ENCODE measurements at places on chromosomes 1 and 21.

- no peak for DNase-seq
These were observed 25.1 kb downstream of the TIAM1 start for GRCh38 chr21:31318971-31319370.

DNA sequence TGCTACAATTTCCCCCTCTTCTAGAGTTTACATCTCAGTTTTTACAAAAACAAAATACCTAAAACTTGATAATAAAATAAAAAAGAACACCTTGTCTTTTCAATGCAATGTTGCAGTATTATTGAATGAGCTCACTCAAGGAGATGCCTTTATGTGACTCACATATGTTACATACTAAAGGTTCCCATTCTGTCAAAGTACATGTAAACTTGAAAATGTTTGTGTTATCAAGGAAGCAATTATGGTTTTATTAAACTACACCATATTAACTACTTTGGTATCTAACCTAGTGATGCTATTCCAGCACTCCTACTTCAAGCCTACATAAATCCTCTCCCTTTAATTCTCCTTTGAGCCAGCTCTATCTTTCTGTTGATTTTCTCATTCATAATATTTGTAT lies 658.3 kb downstream of the PTPRC start:
- DNase-seq = no peak

GRCh38 chr1:231839999-231840398 lies 213.4 kb downstream of the DISC1 start:
- DNase-seq = no peak

- DNase-seq = no peak
These were observed 322.8 kb downstream of the TGFB2 start for GRCh38 chr1:218667781-218668516.

GRCh38 chr1:174406421-174406820 lies 41.3 kb upstream of the GPR52 start:
- no peak for DNase-seq
